NCI-H187 treated with DMSO at 0.1 percent for 48 hours (cell line): ENCODE measurements at places on chromosomes 11 and 22.

DNA sequence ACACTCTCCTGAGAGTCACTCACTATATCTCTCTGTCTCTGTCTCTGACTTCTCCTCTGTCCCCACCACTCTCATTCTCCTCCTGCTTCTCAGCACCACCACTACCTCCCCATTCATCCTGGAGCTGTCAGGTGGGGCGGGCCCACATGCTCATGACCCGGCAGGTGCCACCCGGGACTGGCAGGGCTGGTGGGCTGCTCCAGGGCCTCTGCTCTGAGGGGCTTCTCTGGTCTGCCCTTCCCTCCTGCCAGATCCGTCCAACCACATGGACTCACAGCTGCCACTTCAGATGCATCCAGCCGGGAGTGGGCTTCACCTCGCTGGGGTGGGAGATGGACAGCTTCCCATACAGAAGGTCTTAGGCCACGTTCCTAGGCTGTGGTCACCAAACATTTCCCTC is 4.8 kb upstream of the EMID1 start:
- DNase-seq: no peak

GRCh38 chr11:117818041-117818873 is 6.3 kb downstream of the FXYD2 start:
- DNase-seq: no peak

DNA sequence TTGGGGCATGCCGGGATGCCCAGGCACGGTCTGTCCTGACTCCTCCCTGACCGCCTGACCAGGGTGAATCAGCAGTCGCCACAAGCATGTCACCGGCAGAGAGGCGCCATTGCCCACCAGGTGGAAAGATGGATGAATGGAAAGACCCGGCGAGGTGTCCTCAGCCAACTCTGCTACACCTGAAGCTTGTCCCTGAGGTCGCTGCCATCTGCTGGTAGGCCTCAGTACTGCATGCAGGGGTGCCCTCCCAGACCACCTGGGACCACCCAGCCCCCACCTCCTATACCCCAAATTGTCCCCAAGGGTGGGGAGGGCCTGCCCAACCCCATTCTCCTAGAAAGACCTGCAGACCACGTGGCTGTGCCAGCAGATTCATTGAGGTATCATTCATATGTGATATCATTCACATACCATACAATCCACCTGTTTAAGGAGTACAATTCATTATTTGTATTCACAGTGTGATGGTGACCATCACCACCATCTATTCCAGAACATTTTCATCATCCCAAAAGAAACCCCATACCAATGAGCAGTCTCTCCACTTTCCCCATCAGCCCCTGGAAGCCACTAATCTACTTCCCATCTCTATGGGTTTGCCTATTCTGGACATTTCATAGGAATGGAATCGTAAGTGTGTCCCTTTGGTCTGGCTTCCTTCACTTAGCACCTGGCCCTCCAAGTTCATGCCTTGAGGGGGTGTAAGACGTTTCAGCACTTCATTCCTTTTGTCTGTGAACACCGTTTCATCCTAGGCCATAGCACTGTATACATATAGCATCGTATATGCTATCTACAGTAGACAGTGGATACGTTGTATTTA is 17.5 kb downstream of the FGF3 start:
- DNase-seq: no peak

GRCh38 chr11:43632181-43632580 is 48.4 kb upstream of the HSD17B12 start:
- DNase-seq: no peak

- no peak for DNase-seq
Observed at GRCh38 chr11:72724851-72725723, 27.1 kb downstream of the ARAP1 start.

GRCh38 chr22:44685384-44686056 is 16.5 kb upstream of the PRR5 start:
- peak; percentile 15 for DNase-seq

DNA sequence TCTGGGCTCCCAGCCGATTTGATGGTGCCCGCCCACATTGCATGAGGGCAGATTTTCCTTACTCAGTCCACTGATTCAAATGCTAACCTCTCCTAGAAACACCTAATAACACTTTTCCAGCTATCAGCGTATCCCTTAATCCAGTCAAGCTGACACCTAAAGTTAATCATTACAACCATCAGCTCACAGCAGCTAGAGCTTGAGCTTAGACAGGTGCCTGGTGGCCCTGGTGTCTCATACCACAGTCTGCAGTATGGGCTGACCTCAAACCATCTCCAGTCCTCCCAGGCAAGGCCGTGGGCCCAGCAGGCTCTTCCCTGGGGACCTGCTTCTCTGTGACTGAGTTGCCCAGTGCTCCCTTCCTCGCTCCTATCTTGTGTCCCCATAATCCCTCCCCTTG is 174.4 kb upstream of the NECTIN1 start:
- DNase-seq: no peak

DNA sequence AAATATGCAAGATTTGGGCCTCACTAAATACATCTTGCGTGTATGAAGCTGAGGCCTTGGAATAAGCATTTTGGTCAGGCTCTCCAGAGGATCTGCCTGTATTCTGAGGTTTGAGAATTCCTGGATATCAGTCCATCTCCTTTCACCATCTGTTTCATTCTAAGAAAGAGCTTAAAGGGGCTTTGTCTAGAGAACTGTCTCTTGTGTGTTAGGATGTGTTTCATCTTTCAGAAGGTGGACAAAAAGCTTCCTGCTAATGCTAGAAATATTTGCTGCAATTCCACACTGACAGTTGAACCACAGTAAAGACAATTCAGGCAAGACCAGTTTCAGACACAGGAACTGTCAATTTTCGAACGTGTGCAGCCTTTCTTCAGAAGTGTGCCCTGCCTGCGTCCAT is 185.4 kb downstream of the DBX1 start:
- no peak for DNase-seq

- no peak for DNase-seq
Observed at GRCh38 chr22:34214372-34214771, 294.1 kb upstream of the LARGE1 start.

DNA sequence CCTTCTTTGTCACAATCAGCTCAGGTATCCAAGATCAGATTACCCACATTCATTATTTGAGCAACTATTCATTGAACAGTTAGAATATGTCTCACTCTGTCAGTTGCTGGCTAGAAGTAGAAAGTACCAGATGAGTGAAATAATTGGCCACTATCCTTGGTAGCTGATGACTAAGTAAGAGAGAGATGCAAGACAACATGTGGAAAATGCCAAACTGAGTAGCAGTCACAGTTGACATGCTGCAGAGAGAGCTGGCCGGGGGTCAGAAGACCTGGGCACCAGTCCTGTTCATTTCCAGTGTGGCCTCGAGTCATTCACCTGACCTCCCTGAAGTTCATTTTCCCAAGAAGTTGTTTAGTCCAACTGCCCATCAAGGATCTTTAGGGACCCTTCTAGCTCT is 22.5 kb upstream of the SMIM35 start:
- DNase-seq: no peak

DNA sequence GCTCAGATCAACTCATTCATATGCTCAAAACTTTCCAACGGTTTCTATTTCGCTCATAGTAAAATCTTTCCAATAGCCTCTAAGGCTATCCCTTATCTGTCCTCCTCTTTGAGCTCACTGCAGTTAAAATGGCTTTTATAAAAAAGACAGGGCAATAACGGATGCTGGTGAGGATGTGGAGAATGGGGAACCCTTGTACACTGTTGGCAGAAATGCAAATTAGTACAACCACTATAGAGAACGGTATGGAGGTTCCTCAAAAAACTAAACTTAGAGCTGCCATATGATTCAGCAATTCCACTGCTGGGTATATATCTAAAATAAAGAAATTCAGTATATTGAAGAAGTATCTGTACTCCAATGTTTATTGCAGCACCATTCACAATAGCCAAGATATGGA is 345.6 kb downstream of the DLG2 start:
- no peak for DNase-seq

GRCh38 chr11:43582863-43583462 is 97.6 kb upstream of the HSD17B12 start:
- no peak for DNase-seq

GRCh38 chr11:9601037-9601875 is 27.8 kb downstream of the WEE1 start:
- DNase-seq: peak; percentile 34

GRCh38 chr11:112630496-112630895 is 330.7 kb upstream of the NCAM1 start:
- no peak for DNase-seq

GRCh38 chr11:133123796-133124195 is 408.5 kb downstream of the OPCML start:
- no peak for DNase-seq
